ENCODE measurements at places on chromosomes 5 and 9.

DNA sequence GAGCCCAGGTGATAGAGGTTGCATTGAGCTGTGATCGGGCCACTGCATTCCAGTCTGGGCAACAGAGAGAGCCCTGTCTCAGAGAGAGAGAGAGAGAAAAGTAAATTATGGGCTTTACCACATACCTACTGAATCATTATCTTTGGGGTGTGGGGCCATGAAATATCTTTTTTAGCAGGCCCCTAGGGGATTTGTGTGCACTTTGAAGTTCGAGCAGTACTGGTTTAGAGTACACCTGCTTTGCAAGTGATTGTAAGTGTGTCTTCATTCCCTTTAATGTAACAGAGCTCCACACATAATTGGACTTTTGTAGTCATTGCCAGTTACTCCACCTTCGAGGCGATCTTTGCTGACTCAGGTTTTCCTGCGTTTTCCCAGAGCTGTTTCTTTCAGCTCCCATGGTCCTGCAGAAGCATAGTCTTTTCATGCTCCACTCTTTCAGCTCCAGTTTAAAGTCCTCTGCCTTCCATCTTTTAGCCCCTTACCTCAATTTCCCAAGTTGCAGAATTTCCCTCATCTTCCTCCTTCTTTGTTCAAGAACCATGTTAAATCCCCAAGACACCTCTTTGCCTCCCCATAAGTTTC lies 24.0 kb upstream of the FRMPD1 start:
- DNase-seq: no peak

DNA sequence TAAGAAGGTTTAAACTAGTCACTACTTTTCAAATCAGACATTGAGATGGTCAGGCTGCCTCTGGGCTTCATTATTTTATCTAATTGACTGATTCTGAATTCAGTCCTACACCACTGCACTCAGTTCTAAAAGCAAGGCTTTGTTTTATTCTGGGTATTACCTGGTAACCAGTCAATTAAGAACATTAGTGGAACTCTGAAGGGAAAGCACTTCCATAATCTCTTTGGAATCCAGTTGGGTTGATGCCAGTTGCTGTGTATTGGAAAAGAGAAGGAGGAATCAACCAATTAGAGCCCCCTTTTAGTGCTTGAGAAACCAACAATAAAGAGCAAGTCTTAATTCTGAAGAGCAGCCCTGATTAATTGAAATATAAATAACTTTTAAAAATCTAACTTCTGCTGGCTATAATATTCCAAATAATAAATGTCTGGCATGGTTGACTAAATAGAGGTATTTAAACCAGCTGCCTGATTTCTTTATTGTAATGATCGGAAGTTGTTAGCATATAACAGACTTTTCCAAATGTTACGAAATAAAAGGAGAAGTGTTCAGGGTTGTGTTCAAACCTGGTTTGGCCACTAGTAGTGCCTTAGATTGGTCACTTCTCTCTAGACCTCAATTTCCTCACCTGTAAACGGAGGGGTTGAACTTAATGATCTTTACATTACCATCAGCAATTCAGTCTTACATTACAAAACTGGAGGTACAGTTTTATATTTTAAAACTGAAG lies 32.0 kb downstream of the CPEB4 start:
- peak; percentile 74 for DNase-seq

GRCh38 chr9:94805585-94805984 lies 79.1 kb downstream of the AOPEP start:
- peak; percentile 72 for DNase-seq

- no peak for DNase-seq
Observed at GRCh38 chr9:16469184-16469583, 401.3 kb downstream of the BNC2 start.

GRCh38 chr5:155562158-155562557 lies 548.6 kb downstream of the KIF4B start:
- DNase-seq: no peak

GRCh38 chr9:33677961-33678360 lies 117.4 kb upstream of the PRSS3 start:
- DNase-seq: no peak

DNA sequence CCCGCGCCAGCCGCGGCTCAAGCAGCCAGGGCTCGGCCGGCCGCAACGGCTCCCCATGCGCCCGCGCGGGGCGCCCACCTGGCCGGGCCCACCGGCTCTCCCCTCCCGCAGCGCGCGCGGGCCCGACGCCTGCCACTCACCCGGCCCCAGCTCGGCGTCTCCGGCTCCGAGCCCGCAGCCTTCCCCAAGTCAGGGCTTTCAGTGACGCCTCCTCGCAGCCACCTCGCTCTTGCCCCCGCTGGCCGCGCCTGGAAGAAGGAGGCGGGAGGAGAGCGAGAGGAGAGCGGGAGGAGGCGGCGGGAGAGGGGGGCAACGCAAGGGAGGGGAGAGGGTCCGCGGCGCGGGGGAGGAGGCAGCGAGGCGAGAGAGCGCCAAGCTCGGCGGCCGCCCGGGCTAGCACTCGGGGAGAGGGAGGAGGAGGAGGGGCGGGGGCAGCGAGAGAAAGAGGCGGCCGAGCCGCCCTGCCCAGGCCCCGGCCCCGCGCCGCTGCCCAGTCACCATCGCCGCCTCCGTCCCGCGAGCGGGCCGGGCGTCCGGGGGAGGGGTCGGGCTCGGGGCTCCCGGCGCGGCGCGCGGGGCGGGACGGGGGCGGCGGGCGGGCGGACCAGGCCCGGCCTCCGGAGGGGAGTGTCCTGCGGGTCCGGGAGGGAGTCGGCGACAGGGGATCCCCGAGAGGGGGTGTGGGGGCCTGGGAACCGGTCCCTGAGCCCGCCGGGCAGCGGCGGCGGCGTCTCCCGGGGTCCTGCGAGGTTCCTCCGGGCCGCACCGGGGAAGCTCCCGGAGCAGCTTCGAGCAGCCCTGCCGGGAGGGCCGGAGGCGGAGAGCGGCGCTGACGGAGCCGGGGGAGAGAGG lies at the start of gene LHFPL2:
Gene LHFPL2, minus strand, starts transcription at position 414 of the 852 bp plus-strand sequence. CDS start 138,559 bp downstream, outside the sequence.
- peak; percentile 73 for DNase-seq

Data from kidney tubule cell (primary cell).